ENCODE measurements at places on chromosomes 16 and 17.

GRCh38 chr16:74607962-74608356 lies 1.0 kb upstream of the GLG1 start:
- DNase-seq, result no peak

GRCh38 chr17:41505007-41505808 lies at the start of gene KRT13:
Gene KRT13, minus strand, starts transcription at chr17:41505612. Its CDS starts 62 bp downstream, at chr17:41505550.
- no peak for DNase-seq

DNA sequence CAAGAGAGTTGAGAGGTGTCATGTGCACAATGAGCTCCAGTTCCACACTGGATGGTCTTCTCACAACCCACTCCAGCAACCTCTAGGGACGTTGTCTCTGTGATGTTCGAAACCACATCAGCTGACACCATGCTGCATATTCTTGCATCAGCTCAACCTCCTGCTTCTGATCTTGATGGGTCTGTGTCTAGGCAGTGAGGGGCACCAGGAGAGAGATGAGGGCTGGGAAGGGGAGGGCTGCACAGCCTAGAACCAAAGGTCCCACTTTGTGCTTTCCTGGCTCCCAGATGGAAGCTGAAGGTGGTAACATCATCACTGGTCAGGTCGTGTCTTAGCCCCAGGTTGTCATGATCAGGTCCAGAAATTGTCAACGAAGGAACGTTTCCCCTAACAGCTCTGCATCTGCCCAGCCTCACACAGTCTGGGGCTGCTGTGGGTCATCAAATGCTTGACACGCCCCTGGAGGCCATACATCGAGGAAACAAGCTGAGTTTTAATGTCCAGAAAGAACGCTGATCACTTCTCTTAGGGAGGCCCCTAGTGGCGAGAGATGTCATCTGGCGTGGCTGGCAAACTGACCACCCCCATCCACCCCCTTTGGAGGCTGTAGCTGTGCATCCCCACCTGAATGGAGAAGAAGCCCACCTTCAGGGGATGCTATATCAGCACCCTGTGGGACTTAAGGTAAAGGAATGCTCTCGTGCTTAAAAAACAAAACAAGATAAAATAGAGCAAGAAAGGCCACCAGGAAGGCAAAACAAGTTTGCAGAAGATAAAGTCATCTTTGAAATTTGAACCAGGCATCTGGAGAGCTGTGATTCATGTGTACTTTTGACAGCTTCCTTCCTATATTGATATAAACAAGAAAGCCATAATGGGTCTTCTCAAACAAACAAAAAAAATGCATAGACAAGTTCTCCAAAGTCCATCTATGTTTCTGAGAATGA lies 58.3 kb downstream of the WIPI1 start:
- DNase-seq, result peak; percentile 60

DNA sequence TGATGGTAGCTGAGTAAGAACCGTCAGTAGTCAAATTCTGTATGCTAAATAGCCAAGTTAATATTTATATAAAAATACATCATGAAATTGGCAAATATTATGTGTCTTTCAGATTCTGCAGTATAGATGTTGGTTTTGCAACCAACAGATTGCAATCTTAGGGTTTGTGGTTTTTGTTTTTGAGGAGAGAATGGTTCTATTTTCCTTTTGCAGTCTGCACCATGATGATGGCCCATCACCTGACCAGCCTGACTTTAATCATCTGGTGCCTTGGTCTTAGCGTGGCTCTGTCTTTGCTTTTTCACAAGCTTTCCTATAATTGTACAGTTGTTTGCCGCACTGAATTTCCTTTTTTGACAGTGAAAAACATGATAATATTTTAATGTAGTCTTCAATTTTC lies 50.7 kb downstream of the NUP93 start:
- DNase-seq, result no peak

- DNase-seq, result no peak
These were observed 6.5 kb upstream of the BAHCC1 start for GRCh38 chr17:81388612-81389367.

- DNase-seq, result no peak
These were observed 408.7 kb upstream of the TNRC6C start for GRCh38 chr17:77549726-77550366.

DNA sequence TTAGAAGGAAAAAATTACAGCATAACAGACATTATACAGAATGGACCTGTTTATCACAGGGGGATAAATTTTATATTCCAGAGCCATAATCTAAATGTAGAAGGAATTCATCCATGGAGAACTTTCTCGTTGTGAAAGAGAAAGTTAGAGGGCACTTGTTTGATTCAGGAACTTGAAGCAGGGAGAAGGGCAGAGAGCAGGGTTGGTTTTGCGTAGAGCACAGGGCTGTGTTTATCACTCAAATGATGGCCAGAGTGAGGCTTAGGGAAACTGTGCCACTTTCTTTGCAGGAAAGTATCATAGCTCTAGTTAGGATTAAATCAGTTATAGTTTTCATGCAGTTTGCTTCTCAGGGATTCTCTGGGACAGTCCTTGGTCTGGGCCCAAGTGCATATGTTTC lies 29.1 kb upstream of the MED13 start:
- DNase-seq, result no peak

DNA sequence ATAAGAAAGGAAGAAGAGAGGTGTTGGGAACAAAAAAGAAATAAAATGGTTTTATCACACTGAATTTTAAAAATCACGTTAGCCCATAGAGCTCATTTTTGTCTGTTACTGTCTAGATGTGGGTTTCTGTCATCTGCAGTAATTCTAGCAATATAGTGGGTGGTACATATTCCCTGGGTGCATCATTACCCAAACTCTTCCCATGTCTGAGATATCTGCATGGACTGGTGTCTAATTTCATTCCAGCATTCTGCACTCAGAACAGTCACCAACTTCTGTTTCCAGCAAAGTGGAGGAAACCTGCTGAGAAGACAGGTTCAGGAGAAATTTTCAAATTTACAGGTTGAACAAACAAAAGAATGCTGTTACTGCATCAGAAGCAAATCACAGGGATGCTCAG lies 263.8 kb downstream of the CDH11 start:
- DNase-seq, result no peak

DNA sequence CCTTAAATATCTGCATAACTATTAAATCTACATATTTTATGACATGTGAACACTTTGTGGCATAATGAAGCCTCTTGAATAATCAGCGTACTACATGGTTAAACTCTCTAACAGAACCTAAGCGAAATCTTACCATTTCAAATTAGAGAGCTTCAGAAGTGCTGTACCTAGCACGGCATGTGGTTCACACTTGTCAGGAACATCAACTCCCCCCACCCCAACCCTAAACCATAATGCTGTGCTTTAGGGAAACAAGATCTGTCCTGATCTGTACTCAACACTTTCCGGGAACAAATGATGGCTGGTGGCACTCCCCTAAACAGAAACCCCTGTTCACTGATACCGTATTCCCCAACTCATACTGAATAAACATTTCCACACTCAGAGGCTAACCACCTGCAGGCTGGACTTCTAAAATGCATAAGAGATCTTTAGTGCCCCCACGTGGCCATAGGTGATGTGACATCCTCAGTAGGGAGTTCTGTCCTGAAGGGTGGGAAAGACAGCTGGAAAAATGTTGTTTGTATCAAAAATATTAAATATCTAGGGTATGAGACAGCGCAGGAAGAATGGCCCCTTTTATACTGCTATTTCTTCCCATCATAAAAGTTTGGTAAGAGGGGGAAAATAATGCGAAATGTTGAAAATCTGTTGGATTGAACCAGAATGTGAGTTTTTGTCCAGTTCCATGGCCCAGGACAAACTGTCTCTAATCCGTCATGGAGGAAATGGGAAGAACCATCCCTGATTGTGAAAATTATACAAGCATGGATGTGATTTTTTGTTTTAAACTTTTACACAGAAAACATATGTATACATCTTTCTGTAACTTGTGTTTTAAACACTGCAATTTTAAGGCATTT lies 88.6 kb downstream of the USP31 start:
- DNase-seq, result peak; percentile 65

DNA sequence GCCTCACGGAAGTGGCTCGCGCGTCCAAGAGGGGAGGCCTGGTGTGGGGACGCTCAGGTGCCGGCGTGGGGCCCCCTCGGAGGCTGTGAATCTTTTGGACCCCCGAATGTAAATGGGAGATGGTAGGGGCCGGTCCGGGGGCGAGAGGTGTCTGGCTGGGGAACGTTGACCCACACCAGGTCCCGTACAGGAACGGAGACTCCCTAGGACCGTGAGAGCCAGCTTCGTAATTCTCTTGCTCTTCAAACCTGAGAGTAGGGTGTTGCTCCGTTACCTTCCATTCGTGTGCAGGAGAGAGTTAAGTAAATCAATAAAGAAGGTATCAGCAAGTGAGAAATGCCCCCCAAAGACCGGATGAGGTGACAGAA lies 481 bp downstream of the LYRM1 start:
- DNase-seq, result no peak

- no peak for DNase-seq
These were observed 14.2 kb downstream of the KIF1C start for GRCh38 chr17:5011928-5012327.

DNA sequence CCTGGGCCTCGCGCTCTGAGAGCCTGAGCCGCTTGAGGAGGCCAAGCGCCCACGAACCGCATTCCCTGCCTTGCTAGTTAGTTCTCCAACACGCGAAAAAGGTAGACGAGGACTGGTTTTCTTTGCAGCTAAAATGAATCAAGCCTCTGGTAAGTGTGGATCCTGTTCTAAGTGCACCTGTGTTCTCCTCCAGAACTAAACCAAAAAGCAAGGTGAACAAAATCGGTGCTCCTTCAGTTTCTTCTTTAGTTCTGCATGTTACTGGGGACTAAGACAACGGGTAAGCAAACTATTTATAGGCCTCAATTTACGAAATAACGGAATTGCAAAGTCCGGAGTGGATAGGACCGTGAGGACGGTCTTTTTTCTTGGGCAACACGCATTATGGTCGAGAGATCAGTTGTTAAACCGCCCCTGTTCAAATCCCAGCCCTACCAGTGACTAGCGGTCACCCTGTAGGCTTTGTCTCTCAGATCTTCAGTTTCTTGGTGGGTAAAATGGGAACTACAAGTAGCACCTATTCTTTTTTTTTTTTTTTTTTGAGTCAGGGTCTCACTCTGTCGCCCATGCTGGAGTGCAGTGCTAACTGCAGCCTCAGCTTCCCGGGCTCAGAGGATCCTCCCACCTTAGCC lies 993 bp upstream of the ANKRD11 start:
- DNase-seq, result no peak

GRCh38 chr17:16107165-16107770 lies 107.6 kb downstream of the TTC19 start:
- no peak for DNase-seq

- DNase-seq, result no peak
These were observed 6.3 kb upstream of the KCNG4 start for GRCh38 chr16:84245956-84246678.

DNA sequence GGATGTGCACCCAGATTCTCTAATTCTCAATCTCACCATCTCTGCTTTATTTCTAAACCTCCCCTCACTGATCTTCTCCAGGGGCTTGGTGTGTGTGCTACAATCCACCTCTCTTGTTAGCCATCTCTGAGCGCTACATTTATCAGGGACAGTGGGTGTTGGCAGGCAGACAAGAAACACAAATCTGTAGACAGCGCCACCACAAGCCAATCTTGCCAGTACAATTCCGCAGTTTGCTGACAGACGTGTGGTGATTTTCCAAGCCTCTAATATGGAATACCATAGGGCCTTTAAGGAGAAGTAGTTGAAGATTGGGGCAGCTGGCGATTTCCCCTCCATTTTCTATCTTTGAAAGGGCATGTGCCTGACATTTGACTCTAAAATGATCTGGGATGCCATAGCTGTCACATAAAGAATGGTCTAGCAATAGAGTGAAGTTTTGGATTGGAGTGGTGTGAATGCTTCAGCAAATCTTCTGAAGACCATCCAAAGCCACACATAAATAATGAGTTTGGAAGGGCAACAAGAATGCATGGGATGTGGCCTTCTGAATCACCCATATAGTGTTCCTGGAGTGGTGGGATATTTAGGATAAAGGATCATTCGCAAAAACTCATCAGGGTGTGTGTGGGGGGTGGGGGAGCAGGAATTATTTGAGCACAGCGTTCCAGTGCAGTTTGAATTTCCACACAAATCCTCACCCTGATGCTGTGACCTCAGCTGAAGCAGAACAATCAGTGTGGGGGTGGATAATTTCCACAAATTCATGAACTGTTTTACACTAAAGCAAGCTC lies 12.0 kb upstream of the ANKFN1 start:
- no peak for DNase-seq

DNA sequence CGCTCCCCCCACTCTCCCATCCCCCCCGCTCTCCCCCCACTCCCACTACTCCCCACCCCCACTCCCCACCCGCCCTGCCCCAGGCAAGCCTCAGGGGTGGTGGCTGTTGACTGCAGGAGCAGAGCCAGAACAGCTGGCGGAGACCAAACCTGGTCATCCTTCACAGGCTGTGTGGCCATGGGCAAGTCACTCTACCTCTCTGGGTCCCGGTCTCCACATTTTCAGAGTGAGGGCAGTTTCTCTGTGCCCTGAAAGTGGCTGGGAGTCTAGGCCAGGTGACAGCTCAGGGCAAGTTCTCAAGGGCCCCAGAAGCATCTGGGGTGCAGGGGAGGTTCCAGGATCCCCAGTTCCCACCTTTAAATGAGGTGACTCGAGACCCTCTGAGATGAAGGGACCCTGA lies 15.1 kb upstream of the BAHCC1 start:
- no peak for DNase-seq

- no peak for DNase-seq
These were observed 63.0 kb upstream of the ERCC4 start for GRCh38 chr16:13856811-13857511.

DNA sequence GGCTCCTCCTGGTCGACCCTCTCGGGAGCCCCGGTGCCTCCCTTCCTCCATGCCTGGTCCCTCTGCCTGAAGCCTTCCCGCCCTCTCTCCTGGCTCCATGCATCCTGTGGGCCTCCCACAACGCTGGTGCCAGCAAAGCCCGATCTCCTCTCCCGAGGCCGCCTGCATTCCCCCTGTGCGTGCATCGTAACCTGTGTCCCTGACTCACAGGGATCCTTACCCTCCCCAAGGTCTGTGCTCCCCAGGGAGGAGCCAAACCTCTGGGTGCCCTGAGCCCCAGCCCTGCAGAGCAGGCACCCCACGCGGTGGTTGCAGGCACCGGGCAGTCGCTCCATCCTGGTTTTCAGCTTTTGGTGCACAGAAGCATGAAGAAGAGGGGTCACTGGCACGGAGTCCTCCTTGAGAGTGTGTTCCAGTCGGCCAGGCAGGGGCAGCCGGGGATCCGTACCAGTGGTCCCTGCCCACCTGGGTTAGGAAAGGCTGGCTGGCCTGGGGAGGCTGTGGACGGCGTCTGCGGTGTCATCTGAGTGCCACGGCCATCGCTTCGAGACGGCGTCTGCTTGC lies 1.8 kb upstream of the ENPP7 start:
- DNase-seq, result peak; percentile 74

DNA sequence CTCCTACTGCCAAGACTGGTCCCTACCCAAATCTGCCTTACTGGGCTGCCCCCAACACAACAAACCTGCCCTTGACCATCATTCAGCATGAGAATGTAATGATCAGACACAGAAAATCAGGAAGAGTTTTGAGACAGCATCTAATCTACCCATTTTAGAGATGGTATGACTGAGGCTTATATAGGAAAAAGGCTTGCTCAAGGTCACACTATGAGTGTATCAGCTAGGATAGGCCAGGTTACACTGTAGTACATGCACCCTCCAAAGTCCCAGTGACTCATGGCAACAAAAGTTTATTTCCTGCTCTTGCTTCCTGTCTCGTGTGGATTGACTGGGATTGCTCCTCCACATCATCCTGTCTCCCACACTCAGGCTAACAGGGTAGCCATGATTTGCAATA lies 27.9 kb downstream of the NLRC5 start:
- no peak for DNase-seq
